ENCODE measurements at places on chromosomes 1 and 21. TPM values are rescaled to one million over a fixed set of nuclear protein-coding genes. Genes with fewer than 3 reads are reported as not detected.

S100A9 gene
- 38.6 TPM for polyA plus RNA-seq

GRCh38 chr1:168752171-168752832, 23.3 kb upstream of the DPT start:
- DNase-seq: no peak

DNA sequence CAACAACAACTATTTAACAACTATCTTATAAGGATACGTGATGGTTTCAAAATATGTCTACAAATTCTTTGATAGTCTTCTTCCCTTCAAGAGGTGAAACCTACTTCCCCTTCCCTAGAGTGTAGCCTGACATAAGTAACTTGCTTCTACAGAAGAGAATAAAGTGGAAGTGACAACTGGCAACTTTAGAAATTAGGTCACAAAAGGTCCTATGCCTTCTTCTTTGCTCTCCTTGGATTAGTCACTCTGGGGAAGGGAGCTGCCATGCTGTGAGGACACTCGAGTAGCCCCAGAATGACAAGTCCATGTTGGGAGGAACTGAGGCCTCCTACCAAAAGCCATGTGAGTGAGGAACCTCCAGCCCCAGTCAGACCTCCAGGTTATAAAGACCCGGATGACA, 19.2 kb downstream of the EFCAB14 start:
- no peak for DNase-seq

DNA sequence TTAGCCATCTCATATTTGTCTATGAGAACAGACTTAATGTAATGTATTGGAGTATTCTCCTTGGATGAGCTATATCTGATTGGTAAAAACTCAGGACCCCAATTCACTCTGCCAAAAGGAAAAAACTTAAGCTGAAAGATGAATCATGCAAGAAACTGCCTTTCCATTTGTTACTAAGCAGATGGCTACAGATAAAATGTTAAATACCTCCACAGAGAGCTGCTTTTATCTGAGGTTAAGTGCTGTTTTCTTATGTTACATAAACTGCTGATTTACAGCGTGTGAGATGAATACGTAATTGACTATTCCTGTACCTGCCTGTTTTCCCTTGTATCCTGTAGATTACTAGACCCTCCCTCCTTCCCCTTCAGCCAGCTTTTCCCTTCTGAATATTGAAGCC, 49.3 kb downstream of the CLCA4 start:
- DNase-seq: no peak

- no peak for DNase-seq
Measured at GRCh38 chr1:93036672-93037071, 42.4 kb upstream of the MTF2 start.
